ENCODE measurements at places on chromosomes 6 and 20.

DNA sequence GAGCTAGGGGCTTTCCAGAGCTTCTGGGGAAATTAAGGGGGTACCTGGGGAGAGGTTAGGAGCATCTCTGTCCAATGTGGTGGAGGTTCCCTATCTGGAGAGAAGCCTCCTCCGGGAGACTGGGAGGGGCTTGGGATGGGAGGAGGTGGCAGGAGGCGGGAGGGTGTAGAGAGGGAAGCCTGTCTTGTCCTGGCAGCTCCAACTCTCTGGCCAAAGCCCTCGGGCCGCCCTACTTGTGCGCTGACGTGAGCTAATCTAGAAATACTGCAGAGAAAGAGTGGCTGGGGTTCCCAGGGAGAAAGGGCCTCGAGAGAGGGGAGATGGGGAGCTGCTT lies 1.6 kb upstream of the SLC32A1 start:
- DNase-seq, result no peak

DNA sequence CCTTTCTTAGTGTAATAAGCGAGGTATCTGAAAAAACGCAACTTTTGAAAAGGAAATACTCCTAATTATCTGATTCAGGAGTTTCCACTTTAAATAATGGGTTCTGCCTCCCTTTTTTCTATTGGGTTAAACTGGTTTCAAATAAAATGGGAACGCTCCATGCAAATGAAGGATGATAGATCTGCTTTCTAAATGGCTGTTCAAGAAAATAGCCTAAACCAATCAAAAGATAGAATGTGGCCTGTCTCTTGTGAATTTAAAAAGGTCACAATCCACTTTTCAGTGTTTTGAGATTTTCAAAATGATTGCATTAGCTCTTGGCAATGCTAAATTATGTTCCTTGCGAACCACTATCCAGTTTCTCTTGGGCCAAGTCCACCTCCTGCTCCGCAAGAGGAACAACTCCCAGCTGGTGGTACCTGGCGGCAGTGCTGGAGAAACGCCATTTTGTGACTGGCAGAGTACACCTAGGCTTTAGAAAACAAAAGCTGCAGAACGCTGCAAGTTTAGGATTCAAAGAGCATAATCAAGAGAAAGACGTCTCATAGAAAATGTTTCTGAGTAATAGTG lies 56.7 kb downstream of the TRIM38 start:
- DNase-seq, result no peak

DNA sequence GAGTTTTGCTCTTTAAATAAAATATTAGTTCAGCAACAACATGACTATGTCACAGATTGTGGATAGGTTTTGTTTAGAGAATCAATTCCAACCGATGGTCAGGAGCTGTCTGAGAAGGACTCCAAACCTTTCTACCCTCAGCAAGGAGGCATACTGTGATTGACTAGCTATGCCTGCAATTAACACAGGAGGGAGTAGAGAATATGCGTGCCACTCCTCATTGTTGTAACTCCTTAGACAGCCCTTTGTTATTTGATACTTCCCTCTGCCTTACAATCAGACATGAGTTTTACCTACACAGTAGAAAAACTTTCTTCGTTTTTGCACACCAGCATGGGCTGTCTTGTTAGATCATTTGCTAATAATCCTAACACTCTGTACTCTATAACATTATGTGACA lies 796.5 kb downstream of the PRIM2 start:
- no peak for DNase-seq

- no peak for DNase-seq
Measured at GRCh38 chr6:1596088-1596852, 13.4 kb upstream of the FOXC1 start.
